ENCODE measurements at places on chromosomes 3 and 15.
A peak's percentile ranks its signal among the peaks of the same experiment; 100 is the strongest.

GRCh38 chr3:187667526-187667925, 2.7 kb downstream of the SST start:
- DNase-seq, result no peak

DNA sequence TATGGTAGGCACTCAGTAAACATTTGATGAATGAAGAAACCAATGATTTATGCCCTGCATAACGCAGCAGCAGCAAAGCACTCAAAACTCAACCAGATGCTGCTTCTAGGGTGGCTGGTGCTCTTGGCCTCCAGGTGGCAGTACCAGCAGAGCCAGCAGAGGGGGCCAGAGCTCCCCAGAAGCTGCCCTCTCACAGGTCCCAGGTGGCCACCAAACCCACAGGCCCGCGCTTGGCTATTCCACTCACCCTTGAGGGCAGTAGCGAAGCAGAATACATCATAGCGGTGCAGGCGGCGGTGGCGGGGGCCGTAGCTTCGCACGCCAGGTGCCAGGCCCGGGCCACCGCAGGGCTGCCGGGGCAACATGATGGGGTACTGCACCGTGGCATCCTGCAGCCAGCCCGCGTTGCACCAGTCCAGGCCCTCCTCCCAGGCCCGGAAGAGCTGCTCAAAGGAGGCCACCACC, 16.6 kb downstream of the HAPLN3 start:
- DNase-seq, result no peak

GRCh38 chr15:80991421-80991820, 1.8 kb upstream of the MESD start:
- DNase-seq, result peak; percentile 22

- DNase-seq, result no peak
Observed at GRCh38 chr3:184564685-184565385, 3.2 kb downstream of the EPHB3 start.

- no peak for DNase-seq
Observed at GRCh38 chr3:125103406-125103805, 47.6 kb upstream of the HEG1 start.

DNA sequence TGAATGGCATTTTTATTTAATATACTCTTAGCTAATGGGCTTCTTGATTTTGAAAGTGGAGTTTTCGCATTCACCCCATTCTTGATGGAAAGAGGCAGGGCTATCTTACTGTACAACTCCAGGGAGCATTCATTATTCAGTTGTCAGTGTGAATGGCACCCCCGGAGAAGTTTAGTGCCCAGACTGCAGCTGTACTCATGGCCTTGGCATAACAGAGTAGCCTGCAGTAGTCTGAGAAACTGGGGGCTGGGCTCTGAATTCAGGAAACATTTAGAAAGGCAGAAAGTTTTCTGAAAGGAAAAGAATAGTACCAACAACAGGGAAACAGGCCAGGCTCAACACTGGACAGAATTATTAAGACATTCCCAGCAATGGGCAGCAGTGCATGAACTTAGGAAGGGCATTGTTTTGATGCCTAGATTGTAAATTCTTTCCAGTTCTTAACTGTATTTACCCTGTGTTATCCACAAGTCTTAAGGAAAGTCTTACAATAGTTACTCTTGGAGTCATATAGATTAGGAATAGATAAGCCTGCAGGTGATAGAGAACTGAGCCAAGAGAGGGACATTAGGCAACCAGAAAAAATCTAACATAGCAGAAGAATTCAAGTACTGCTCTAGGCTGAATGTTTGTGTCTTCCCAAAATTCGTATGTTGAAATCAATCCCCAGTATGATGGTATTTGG, 44.4 kb downstream of the TIPARP start:
- no peak for DNase-seq

DNA sequence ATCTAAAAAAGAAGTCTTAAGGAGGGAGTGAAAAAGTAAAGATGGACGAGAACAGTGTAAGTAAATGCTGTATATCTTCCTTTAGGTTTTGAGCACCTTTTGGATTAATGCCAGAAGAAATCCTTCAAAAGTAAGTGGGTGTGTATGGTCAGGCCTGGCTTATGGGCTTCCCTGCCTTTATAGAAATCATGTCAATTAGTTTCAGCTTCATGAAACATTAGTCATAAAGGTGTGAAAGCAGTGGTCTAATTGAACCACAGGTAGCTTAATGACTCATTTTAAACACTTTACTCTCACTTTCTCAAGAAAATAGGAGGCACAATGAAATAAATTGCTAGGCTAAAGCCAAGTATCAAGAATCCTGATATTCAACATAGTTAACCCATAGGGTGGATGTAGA, 467.4 kb upstream of the DPPA4 start:
- DNase-seq, result no peak

DNA sequence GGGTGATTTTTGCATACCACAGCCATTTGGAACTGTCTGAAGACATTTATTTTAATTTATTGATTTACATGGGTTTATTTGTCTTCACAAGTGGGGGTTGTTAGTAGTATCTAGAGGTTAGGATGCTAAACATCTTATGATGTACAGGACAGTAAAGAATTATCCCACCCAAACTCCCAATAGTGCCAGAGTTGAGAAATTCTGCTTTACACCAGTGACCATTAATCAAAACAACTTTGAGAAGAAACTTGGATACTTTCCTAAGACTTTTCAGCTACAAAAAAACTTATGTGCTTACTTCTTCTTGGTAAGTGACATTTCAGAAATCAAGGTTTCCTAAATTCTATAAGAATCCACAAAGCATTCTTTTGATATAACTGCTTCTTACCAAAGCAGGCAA, 156.7 kb downstream of the SUCLG2 start:
- no peak for DNase-seq

- DNase-seq, result no peak
Observed at GRCh38 chr3:17057321-17057720, 172.6 kb downstream of the PLCL2 start.

DNA sequence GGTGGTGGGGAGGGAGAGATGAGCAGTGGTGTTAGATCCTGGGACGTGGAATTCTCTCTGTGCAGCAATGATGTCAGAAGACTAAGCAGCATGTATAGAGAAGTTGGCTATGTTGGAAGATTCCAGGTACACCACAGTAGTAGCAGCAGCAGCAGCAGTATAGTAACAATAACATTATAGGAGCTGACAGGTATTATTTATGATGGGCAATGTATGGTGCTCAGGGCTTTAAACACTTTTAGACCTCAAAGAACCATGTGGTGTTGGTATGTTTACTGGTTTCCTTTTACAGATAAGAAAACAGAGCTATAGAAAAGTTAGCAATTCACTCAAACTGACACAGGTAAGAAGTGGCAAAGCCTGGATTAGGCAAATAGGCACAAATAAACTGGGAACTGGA, 103.9 kb downstream of the CCNL1 start:
- DNase-seq, result no peak

DNA sequence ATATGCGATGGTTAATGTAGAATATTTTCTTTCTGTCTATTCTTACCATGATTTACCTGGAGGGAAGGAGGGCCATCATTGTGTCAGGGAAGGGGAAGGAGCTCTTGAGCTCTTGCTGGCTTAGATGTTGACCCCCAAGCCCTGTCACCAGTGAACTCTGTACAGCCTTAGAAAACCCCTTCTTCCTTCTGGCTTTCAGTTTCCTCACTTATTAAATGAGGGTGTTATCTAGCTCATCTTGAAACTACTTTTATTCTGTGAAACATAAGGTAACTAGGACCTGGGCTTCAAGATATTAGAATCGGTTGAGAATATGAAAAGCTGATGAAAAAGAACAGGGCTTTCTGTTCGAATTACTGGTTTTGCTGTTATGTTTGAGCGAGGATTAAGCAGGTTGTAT, 25.1 kb upstream of the UTS2B start:
- DNase-seq, result no peak

DNA sequence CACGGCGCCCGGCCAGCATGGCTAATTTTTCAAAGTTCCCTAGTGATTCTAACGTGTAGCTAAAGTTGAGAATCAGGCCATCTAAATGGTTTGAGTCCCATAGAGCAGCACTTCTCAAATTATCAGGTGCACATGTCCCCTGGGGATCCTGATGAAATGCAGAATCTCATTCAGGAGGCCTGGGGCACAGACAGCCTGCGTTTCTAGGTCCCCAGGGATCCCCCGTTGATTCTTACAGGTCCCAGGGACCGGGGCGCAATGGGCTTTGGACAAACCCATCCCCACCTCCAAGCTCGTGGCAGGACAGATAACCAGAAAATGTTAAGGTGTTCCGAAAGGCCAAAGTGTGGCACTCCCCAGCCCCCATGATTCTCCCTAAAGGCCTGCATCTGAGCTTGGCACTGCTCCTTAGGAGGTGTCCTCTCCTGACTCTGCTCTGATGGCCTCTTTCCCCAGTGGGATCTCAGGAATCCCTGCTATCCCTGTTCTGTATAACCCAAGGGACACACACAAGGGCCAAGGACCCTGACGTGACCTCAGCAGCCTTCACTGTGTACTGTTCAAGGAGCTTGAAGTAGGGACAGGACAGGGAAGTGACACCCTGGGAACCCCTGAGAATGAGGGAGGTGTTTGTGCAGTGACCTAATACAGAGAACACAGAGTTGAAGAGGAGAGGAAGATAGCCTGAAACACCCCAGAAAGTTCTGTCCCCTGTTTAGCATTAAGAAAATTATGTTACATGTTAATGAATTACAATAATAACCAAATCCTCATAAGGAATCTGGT, 8.0 kb downstream of the LRRK1 start:
- no peak for DNase-seq

DNA sequence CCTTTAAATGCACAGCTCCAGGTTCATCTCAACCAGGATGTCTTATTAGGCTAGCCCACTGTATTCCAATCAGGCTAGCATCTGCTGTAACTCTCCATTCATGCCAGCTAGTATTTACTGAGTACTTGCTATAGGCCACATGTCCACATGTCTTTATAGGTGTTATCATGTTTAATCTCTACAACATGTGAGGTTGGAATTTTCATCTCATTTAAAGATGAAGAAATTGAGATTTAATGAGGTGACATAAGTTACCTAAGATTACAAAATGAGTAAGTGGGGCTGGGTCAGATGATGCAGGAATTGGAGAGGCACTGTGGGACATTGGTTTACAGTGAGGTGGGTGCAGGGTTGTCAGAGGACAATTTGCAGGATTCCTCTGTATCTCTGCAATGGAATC, 2.9 kb downstream of the IFT122 start:
- DNase-seq, result no peak

- no peak for DNase-seq
Observed at GRCh38 chr15:76108021-76108723, 48.4 kb downstream of the TMEM266 start.

DNA sequence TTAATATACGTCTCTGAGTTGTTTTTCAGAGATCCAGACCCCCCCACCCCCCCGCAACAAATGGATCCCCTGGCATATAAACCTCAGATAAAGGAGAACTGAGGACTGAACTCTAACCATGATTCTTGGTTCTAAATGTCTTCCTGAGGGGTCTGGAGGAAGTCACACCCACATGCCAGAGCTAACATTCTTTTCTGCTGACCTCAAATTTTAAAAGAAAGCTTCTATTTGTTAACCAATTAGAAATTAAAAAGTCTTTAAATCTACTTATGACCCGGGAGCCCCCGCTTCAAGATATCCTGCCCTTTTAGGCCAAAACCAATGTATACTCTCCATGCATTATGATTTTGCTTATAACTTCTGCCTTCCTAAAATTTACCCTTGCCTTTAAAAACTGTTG, 188.3 kb downstream of the ECT2 start:
- no peak for DNase-seq

- no peak for DNase-seq
Observed at GRCh38 chr15:68589783-68590710, 11.3 kb downstream of the CORO2B start.

- DNase-seq, result peak; percentile 87
Observed at GRCh38 chr3:141412087-141412935, 44.0 kb downstream of the ZBTB38 start.

GRCh38 chr3:53100818-53101466, 29.3 kb downstream of the RFT1 start:
- DNase-seq, result no peak

GRCh38 chr3:188698436-188698835, 473.3 kb upstream of the TPRG1 start:
- DNase-seq, result no peak

GRCh38 chr15:25436707-25437106, 2.1 kb downstream of the UBE3A start:
- DNase-seq, result no peak

DNA sequence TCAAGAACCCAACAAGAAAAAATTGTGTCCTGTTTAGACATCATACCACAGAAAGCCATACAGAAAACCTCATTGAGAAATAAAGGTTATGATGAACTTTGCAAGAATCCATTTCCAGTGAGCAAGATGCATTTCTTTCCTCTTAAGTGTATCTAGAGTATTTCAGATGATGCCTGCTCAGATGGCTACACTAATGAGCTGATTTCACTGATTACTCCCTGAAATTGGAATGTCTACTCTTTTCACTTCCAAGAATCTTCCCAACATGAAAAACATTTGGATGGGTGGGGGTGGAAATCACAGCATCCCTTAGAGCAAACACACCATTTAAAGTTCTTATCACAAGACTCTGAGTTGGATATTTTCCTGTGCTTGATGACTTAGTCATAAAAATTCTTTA, 41.4 kb upstream of the IL12A start:
- DNase-seq, result no peak

- DNase-seq, result no peak
Observed at GRCh38 chr15:95511671-95512070, 818.8 kb upstream of the NR2F2 start.

DNA sequence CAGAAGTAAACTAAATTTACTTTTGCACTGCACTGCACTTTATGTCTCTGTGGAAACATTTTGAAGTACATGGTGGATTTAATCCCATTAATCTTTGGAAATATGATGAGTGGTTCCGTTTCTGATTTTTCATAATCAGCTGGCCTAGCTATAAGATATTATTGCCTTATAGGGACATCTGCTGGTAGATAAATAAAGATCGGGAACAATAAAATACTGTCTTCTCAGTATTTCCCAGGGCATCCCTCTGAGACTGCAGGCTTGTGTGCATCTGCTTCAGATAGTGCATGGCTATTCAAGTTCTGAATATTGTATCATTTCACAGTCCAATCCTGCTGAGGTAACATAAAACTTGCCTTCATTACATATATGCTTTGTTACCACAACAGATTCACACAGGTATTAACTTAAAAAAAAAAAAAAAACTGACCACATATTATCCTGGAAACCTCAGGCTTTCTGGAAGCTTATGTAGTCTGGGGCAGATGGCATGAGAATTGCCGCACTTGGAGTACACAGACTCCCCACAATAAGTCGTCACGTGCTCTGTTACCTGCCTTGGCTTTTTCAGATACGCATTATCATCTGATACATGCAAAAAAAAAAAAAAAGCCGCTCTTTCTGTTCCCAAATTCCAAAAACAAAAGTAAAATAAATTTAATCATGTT, 330.8 kb upstream of the AGTR1 start:
- no peak for DNase-seq

DNA sequence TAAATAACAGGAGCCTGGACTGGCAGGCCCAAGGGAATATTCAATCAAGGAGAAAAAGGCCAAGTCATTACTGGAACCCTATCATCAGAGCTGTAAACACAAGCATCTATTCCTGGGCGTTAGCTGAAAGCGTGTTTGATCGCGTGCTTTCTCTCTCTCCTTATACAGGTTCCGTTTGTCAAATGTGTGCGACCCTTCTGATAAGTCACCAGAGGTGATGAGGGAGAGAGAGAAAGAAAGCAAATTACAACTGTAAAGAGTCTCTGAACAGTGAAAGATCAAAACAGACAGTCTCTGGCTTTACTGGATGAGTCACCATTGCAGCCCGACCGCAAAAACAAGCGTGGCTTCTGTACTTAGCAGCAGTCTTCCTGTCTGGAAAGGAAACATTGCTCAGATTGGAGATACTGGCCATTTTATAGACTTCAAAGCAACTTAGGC, 39.5 kb upstream of the TPRG1 start:
- peak; percentile 81 for DNase-seq

GRCh38 chr3:30042274-30042859, 564.0 kb upstream of the TGFBR2 start:
- peak; percentile 54 for DNase-seq

All from CD4-positive, alpha-beta T cell treated with Interleukin-4 for 1 hour (primary cell).